ENCODE measurements at places on chromosomes 12 and 14.

DNA sequence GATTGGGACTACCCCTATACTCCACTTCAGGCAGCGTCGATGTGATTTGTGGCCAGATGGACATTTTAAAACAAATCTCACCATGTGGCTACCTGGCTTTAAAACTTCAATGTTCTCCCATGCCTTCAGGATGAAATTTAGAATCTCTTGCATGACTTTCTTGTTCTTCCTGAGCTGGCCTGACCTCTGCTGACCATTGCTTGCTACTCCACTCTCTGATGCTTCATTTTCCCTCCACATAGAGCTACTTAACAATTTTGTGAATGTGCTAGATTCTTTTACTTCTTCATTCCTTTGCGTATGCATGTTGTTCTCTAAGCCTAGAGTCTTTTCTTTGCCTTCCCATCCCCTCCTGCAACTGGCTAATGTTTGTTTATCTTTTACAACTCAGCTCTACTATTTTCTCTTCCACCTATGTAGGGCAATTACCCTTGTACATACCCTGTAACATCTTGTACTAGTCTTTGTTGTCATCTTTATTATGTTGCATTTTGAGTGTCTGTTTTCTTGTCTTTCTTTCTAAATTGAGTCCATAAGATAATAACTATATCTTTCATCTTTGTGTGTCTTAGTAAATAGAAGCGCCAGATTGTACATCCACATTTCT is 41.2 kb downstream of the YLPM1 start:
- peak; percentile 54 for DNase-seq

GRCh38 chr14:103688906-103689902 is 26.0 kb downstream of the XRCC3 start:
- no peak for DNase-seq

DNA sequence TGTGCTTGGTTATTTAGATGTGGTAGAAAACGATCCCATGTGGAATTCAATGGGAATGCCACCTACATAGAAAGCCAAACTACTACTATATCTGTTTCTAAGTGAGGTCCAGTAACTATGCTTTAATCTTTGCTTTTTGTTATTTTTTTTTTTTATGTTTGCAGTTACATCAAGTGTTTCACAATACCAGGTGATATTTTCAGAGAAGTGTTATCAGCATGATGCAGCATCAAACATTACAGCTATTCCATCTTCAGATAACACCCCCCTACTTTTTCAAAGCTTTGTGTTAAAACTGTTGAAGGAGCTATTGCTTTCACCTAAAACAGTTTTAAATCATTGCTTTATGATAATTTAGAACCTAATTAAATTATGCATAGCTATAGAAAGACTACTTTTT is 163.8 kb upstream of the SLC16A7 start:
- no peak for DNase-seq

DNA sequence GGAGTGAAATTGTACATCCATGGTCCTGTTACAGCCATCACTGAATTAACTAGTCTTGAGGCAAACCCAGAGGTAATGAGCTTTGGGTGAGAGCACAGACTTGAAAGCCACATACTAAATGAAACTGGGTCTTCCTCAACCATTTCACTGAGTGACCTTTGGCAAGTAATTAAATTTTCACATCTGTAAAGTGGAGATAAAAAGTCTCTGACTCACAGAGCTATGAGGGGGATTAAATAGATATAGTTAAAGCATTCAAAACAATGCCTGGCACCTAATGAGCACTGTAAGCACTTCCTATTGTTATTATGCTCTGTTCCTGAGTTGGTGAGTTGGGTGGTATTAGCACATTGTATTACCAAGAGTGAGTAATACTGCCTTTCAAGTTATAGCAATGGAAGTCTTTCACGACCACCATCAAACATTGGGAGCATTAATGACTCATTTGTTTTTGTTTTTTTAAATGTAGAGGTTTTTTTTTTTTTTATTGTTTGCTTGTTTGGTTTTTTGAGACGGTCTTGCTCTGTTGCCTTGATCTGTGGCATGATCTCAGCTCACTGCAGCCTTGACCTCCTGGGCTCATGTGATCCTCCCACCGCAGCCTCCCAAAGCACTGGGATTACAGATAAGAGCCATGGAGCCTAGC is 12.5 kb upstream of the STRN3 start:
- DNase-seq: no peak

DNA sequence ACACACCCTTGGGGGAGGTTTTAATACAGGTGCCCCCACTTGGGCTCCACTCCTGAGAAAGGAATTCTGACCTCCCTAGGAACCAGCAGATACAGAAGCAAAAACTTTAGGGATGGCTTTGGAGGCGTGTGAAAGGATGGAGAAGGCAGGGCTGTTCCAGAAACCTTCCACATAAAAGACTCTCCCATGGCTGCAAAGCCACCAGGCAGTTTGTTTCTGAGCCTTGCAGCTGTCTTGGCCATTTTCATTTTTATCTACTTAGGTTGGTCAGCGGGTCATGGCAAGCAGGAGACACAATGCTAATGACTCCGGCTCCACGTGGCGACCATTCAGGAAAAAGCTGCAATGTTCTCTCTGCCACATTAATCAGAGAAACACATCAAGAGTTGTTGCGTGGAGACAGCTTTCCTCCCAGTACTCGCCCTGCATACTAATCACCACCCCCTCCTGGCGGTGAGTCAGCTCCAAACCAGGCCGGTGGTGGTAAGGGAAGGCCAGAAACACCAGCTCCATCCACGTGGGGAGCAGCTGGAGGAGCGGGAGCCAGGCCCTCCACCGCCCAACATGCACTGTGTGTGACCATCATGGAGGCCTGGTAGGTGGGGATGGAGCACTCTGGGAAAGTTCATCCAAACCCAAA is 30.9 kb upstream of the IRF2BPL start:
- no peak for DNase-seq

- DNase-seq: no peak
These were observed 93.9 kb downstream of the DNAI7 start for GRCh38 chr12:25101092-25101445.

- DNase-seq: no peak
These were observed 11.3 kb upstream of the PLBD2 start for GRCh38 chr12:113347107-113347506.

GRCh38 chr14:95190857-95191256 is 33.5 kb upstream of the DICER1 start:
- no peak for DNase-seq

DNA sequence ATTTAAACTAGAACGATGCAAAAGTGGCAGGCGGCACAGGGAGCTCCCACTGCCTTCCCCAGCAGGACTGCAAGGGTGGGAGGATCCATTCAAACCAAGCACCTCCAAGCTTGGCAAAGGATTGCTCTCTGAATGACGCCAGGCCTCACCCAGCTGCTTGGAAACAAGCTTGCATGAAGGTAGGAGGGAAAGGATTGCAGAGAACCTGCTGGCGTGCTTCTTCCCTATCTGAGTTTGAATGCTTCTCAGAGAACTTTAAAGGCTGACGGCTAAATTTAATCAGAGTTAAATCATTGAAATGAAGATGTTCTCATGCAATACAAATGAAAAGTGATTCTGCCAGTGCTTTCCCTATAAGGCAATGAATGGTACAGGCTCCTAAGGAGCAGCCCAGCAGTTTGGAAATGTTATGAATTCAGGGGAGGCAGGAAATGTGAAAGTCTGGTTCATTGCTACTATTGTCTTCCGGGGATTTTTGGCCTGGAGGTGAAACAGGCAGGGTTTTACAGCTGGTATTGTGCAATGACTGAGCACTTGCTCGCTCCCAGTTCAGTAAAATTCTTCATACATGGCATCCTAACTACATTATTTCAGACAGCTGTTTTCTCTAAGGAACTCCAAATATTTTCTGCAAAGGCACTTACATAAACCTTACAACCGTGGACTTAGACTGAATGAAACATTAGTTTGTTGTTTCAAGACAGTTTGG is 31.9 kb upstream of the DUSP6 start:
- no peak for DNase-seq

GRCh38 chr14:75301666-75302325 is 23.2 kb downstream of the FOS start:
- no peak for DNase-seq

DNA sequence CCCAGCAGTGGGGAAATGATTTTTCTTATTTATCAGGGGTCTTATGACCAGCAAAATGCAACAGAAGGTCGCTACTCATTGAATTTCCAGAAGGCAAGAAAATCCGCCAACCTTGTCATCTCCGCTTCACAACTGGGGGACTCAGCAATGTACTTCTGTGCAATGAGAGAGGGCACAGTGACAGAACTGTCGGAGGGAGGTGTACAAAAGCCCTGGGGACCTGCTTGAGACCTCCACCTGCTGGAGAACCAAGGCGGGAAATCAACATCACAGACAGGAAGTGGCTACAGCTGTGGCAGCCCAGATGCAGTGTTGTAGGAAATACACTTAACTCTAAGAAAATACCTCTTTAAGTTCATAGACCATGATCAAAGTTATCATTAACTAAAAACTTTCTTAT is 250.9 kb upstream of the OR4E1 start:
- peak; percentile 79 for DNase-seq

GRCh38 chr14:25006961-25007795 is 42.8 kb downstream of the STXBP6 start:
- DNase-seq: no peak

DNA sequence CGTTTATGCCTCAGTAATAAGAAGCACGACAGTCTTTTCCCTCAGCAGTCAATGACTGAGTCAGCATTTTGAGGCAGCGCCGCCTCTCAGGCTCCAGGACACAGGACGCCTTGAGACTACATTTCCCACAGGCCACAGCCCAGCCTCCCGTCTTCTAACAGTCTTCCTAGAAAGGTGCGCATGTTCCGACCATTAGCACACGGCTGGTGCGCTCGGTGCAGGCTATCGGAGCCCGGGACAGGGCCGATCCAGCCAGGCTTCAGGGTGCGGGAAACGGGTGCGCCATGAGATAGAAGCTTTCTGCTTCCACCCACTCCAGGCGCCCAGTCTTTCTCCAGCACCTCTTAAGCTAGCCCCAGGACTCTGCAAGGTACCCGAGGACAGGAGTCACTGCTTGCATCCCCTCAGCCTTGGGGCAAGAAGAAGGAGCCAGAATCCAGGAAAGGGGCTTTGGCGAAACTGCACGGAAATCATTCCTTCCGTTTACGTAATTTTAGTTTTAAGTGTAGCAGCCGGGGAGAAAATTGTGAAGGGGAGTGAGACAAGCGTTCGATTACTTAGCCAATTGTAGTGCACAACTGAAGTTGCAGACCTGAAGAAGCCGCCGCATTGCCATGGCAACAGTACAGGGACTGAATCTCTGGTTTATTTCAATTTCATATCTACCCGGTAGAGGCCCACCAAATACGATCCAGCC is 54.0 kb downstream of the ZNF641 start:
- DNase-seq: peak; percentile 60

- DNase-seq: no peak
These were observed 1025.9 kb upstream of the NOVA1 start for GRCh38 chr14:27623782-27624181.

DNA sequence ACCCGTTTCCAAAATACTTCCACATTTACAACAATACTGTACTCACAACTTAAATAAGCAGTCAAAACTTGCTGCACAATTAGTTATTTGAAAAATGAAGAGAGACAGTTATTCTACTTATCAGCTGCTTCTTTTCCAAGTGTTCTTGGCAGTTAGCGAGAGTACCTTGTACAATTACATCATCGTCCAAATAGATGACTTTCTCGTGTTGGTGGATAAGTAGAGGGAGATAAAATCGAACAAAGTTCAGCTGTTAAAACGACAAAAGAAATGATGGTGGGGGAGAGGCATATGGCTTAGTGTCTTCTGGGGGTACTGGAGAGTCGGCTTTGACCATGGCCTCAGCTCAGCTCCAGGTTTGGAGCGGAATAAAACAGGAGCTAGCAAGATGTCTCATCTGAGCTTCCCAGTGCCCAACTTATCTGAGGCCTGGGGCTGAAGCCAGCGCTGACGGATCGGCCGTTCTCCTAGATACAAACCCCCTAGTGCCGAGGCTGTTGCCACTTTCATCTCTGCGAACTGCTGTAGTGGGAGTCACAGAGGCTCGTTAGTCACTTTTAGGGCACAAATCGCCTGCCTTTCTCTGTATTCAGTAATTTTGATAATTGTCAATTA is 31.7 kb downstream of the TDG start:
- DNase-seq: no peak

- no peak for DNase-seq
These were observed 1345.6 kb downstream of the FSCB start for GRCh38 chr14:43161477-43161876.

GRCh38 chr14:59086241-59086882 is 102.1 kb upstream of the DAAM1 start:
- DNase-seq: no peak
